Liver (tissue), 10 donors: ENCODE measurements at places on chromosomes 12 and 14.
A peak's percentile ranks its signal among the peaks of the same experiment; 100 is the strongest.

- no peak overlapping the region for H3K4me3 ChIP-seq
- no peaks in the 10 kb centered on the region for H3K36me3 ChIP-seq
- DNase-seq, result no peak
- H3K27me3 ChIP-seq, result no peaks in the 10 kb centered on the region
- H3K4me1 ChIP-seq, result no peaks in the 10 kb centered on the region
These were observed 79.9 kb downstream of the ERGIC2 start for GRCh38 chr12:29301114-29301513.

- no peaks in the 10 kb centered on the region for H3K36me3 ChIP-seq
- no peak overlapping the region for H3K27ac ChIP-seq
- no peak for DNase-seq
- no peaks in the 10 kb centered on the region for H3K4me1 ChIP-seq
- no peaks in the 10 kb centered on the region for H3K27me3 ChIP-seq
These were observed 30.2 kb upstream of the FGD4 start for GRCh38 chr12:32369202-32369601.

- H3K4me1 ChIP-seq, result no peaks in the 10 kb centered on the region
- H3K36me3 ChIP-seq, result no peaks in the 10 kb centered on the region
- no peak overlapping the region for H3K27ac ChIP-seq
- H3K27me3 ChIP-seq, result no peaks in the 10 kb centered on the region
- DNase-seq, result no peak
These were observed 48.2 kb upstream of the VSX2 start for GRCh38 chr14:74190927-74191575.

DNA sequence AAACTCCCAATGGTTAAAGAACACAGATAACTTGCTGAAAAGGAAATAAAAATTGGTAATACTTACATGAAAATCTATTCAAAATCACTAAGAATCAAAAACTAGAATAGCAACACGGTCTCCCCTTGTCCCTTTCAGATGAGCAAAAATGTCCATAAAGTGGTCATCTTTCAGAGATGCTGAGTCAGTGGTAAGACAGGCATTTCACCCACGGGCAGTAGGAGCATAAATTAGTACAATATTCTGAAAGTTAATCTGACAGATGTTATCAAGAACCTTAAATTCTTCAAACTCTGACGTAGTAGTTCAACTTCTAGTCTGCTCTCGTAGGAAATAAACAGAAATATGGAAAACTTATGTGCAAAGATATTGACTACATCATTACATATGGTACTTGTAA lies 33.1 kb upstream of the GNPNAT1 start:
- no peak overlapping the region for H3K27ac ChIP-seq
- peaks cover 11% of the 10 kb centered on the region for H3K4me1 ChIP-seq
- DNase-seq, result no peak
- no peaks in the 10 kb centered on the region for H3K27me3 ChIP-seq
- H3K36me3 ChIP-seq, result no peaks in the 10 kb centered on the region

DNA sequence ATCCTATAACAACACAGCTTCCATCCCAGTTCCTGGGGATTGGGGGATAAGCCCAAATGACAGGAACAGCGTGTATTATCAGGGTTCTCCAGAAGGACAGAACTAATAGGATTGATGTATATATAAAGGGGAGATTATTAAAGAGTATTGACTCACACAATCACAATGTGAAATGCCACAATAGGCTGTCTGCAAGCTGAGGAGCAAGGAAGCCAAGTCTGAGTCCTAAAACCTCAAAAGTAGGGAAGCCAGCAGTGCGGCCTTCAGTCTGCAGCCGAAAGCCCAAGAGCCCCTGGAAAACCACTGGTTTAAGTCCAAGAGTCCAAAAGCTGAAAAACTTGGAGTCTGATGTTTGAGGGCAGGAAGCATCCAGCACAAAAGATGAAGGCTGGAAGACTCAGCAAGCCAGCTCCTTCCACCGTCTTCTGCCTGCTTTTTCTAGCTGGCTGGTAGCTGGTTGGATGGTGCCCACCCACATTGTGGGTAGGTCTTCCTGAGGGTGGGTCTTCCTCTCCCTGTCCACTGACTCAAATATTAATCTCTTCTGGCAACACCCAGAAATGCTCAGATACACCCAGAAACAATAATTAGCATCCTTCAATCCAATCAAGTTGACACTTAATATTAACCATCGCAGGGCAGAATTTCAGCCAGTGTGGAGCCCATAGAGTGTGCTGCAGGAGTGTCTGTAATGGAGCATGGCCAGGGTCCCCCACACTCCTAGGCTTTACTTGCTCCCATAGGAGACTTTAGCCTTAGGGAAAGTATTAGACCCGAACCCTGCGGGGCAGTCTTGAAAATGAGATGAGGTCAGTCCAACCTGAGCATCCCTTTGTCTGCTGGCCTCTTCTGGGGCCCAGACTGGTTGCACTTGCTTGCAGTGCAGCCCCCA lies 111.1 kb downstream of the SINHCAF start:
- no peaks in the 10 kb centered on the region for H3K36me3 ChIP-seq
- H3K27me3 ChIP-seq, result no peaks in the 10 kb centered on the region
- H3K4me3 ChIP-seq, result no peak overlapping the region
- no peaks in the 10 kb centered on the region for H3K4me1 ChIP-seq
- H3K27ac ChIP-seq, result no peak overlapping the region

DNA sequence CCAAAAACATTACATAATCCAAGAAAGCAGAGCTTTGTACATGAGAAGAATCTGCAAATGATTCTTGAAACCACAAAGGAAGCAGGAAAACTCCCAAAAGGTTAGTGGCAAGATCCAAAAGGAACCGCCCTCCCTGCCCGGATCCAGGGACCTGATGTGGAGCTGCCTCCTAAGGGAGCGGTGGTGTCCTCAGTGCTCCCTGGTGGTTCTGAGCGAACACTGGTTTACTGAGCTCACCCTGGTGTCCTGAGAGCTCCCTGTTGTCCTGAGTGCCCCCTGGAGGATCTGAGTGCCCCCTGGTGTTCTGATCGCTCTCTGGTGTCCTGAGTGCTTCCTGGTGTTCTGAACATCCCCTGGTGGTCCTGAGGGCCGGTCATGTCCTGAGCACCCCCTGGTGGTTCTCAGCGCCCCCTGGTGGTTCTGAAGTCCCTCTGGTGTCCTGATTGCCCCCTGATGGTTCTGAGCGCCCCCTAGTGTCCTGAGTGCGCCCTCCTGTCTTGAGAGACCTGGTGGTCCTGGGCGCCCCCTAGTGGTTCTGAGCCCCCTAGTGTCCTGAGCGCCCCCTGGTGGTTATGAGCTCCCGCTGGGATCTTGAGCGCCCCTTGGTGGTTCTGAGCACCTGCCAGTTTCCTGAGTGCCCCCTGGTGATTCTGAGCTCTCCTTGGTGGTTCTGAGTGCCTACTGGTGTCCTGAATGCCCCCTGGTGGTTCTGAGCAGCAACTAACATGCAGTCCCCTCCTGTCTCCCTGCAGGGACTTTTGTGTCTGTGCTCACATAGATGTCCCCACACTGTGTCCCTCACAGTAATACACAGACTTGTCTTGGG lies 891.1 kb downstream of the TMEM121 start:
- no peak overlapping the region for H3K27ac ChIP-seq
- no peaks in the 10 kb centered on the region for H3K4me1 ChIP-seq
- H3K27me3 ChIP-seq, result no peaks in the 10 kb centered on the region
- no peaks in the 10 kb centered on the region for H3K36me3 ChIP-seq
- H3K4me3 ChIP-seq, result no peak overlapping the region
- DNase-seq, result peak; percentile 75
